ENCODE measurements at places on chromosomes 3 and 15.

DNA sequence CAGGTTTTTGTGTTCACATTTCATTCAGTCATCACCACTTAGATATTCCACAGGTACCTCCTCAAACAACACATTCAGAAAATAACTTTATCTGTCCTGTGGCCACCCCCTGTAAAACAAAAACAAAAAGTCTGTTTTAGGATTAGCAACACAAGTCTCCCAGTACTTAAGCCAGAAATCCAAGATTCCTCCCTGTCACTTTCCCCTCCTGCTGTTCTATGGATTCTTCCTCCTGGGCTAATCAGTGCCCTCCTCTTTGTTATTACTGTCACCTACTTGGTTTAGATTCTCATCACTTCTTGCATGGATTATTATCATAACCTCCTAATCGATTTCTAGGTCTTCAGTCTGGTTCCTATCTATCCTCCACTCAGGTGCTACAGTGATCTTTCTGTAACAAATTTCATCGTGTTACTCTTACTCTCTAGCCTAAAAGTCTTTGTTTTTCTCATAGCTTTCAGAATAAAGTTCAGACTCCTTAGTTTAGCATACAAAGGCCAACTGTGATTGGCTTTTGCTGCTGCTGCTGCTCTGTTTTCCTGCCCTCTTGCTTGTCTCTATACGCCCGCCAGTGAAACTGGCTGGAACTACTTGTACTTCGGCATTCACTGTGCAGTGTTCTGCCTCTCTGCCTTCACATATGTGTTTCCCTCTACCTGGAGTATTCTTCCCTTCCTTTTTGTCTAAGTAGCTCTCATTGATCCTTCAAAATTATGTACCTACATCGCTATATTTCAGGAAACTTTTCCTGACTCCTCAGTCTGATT is 32.2 kb downstream of the PPP2R3A start:
- no peak for DNase-seq

- no peak for DNase-seq
These were observed 128.0 kb upstream of the CRBN start for GRCh38 chr3:3307491-3307890.

DNA sequence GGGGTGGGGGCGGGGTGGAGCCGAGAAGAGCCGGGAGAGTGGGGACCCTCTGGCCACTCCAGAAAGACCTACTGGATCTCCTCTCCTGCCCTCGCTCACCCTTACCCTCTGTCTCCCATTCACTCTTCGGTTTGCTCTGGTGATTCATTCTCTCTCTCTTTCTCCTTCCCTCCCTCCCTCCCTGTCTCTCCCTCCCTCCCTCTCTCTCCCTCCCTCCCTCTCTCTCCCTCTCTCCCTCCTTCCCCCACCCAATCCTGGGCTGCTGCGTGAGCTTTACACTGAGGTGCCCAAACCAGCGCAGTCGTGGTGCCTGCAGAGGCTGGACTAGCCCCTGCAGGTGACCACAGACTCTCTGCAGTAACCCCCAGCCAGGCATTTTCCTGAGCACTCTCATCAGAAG is 32.2 kb upstream of the ADAMTS17 start:
- DNase-seq = peak; percentile 10

DNA sequence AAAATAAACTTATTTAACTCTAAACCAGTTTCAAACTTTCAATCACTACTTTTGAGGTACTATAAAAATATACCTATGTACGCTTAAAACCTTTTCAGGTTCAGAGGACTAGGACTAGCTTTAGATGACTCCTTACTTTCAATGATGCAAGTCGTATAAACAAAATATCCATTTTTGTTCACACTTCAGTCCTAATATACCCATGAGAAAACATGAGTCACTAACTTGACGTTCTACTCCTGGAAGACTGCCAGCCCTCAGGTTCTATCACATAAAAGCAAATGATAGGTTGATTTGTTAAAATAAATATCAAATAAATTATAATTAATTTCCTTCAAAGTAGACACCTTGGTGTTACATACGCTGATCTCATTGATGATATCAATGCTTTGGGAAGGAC is 10.6 kb upstream of the P3H2 start:
- peak; percentile 79 for DNase-seq

GRCh38 chr3:156582532-156583183 is 27.7 kb upstream of the SSR3 start:
- peak; percentile 84 for DNase-seq

- DNase-seq = no peak
These were observed 81.5 kb upstream of the NTRK3 start for GRCh38 chr15:88337993-88338392.

DNA sequence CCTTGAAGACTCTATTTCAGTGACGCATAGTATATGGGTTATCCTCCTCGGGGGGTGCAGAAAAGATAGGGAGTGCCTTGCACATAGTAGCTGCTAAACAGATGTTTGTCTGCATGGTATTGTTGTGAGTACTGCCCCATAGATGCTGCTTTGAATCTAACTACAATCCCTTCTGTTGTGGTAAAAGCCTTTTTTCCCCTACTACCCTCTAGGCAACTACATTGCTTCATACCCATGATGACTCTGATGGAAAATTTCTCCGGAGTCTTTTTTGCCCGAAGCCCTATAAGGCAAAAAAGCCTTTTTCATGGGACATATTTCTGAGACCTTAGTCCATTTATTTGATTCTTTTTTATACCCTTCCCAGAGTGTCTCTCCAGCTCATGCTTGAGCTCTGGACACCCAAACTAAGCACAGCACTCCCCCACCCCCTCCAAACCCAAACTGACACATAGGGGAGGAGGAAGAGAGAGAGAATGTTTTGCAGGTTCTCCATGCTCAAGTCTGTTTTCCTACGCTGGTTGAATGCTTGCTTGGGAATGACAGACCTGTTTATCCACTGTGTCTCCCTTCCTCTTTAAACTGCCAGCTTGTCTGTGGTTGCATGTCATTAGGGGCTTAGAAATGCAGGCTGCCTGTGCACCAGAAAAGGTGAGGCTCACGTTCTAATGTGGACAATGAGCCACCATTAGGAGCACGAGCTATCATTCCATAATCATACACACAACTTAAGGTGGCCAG is 52.9 kb downstream of the LRTM1 start:
- DNase-seq = no peak

- no peak for DNase-seq
These were observed 231.1 kb downstream of the CTNNB1 start for GRCh38 chr3:41430391-41430790.

DNA sequence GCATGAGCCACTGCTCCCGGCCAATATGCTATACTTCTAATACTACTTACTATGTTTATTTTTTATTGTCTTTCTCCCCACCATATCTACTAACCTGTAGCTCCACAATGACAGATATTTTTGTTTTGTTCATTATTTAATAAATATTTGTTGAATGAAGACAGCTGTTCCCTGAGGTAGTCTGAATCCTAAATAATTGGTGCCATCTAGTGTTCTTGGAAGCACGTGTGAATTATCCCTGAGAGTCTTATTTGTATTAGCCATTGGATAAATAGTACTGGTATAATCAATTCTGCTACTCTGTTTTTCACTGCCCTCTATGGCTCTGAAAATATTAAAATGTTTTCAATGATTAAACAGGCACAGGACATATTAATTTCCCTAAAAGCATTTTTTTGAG is 5.6 kb upstream of the APPL1 start:
- no peak for DNase-seq

GRCh38 chr3:186261638-186262037 is 100.4 kb downstream of the DGKG start:
- no peak for DNase-seq

GRCh38 chr3:176526225-176526624 is 671.1 kb downstream of the TBL1XR1 start:
- DNase-seq = no peak

DNA sequence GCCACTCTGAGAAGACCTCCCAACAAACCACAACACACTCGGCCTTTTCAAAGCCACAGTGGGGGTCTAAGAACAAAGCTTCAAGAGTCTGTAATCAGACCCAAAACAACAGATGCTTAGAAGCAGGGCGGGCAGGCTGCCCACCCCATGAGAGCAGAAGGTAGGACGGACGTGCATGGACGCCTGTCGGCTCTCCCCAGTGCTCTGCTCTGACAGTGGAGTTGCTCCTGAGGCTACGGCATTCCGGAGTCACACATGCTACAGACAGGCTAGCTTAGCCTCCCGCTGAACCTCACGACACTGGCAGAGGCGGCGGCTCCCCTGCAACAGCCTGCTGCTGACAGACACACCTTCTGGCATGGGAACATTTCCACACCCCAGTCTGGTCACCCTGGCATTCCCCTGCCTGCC is 33.5 kb downstream of the SLCO2A1 start:
- no peak for DNase-seq

- peak; percentile 21 for DNase-seq
These were observed 31.8 kb upstream of the MYZAP start for GRCh38 chr15:57559875-57560274.

- DNase-seq = no peak
These were observed 17.1 kb downstream of the STX19 start for GRCh38 chr3:94011233-94011711.

- peak; percentile 47 for DNase-seq
These were observed 2.8 kb downstream of the SEMA4B start for GRCh38 chr15:90203922-90204321.

- DNase-seq = peak; percentile 85
These were observed 64.6 kb downstream of the EEFSEC start for GRCh38 chr3:128217702-128218547.

DNA sequence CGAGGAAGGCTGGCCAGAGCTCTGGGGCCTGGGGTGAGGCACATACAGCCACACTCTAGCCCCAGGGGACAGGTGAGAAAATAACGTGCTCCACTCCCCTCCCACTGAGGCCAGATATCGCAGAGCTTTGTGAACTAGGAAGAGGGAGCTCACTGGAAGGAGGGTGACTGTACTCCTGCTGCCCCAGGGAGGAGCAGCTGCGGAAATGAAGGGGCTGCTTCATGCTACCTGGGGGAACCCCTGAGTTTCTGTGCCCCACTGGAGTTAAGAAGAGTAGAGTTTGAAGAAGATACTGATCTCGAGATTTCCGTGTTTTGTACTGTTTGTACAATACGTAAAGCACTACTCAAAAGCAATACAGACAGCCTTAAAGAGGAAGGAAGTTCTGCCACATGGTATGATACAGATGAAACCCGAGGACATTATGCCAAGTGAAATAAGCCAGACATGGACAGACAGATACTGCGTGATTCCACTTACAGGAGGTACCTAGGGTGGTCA is 44.6 kb downstream of the CMTM6 start:
- DNase-seq = no peak

DNA sequence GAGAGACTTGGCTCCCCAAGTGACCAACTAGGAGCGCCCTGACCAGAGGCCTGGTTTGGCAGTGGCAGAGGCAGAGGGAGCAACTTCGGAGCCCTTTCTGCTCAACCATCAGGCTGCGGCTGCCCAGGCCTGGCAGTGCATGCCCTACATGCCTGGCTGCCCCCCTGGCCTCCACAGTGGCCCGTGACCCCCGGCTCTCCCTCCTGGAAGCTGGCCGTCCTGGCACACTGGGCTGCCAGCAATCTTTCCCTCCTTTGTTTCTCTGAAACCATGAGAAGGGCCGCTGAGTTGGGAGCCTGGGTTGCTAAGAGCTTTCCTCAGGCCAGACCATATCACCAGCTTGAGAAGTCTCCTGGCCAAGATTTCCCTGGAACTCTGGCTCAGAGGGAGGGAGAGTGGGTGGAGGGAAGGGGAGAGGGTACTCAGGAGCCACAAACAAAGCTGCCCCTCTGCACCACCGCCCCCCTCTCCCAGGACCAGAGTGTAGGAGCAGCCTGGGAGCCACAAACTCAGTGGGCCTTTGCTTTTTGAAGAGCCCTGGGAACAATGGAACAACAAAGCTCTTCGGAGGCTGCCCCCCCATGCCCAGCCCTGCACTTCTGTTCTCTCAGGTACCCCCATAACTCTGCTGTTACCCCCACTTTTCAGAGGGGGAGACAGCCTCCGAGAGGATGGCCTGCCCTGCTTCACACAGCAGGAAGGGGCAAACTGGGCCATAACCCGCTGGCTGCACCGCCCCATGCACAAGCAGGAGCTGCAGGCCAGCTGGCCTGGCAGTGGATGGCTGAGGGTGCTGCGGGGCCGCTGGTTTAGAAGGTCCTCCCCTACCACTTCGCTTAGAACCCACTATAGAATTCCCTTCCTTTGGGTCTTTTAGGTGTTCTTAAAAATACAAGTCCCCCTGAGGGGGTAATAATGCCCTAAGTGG is 11.3 kb downstream of the CORO2B start:
- no peak for DNase-seq

DNA sequence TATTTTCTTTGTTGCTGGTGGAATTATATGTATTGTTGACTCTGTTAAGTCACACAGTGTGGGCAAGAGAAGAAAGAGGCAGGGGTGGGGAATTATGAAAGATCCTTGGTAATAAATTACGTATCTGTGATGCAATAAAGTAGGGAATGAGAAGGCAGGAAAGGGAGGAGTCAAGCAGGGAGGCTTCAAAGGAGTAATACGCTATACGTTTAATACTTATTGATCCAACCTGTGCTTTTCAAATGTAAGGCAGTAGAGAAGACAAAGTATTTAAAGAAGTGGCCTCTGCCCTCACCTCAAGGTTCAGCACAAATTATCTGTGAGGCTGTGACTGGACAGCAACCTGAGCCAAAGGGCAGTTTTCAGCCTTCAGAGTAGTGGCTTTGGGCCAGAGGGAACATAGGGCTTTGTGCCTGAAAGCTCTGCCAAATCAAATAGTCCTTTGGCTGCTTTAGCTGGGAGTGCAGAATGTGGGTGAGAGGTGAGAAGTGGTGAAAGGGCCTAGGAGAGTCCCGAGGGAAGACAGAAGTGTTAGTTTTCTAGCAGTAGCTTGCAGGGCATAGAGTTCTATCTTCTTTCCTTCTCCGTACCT is 1.2 kb upstream of the PLIN1 start:
- DNase-seq = peak; percentile 75

GRCh38 chr3:69179740-69180372 is 57.5 kb upstream of the LMOD3 start:
- DNase-seq = no peak

DNA sequence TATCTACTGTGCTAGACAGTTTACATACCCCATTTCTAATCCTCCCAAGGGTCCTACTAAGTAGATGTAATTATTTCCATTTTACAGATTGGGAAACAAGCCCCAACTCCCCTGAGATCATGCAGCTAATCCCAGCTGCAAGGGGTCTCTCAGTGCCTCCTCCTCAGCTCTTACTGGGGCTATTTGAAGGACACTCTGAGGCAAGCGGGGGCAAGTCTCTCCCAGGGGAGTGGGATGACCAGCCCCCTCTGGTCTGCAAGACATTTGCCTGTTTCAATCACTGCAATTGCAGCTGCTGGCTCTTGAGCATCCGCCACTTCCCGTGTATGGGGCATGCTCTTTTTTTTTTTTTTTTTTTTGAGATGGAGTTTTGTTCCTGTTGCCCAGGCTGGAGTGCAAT is 11.4 kb downstream of the LAMP3 start:
- DNase-seq = no peak

DNA sequence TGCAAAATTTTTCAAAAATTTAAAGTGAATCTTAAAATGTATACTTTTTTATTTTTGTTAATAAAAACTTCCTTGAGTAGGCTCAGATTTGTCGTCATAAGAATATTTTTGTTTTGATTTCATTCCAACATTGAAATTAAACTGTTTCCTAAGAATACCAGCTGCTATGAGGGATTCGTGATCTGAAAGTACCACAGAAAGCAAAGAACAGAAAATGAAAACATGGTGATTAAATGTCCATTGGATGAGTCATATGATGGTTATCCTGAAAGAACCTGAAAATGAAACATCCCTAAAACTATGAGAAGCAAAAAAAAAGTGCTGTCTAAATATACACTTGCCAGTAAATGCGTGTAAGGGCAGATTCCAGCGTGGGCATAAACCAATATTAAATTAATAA is 143.8 kb downstream of the GMNC start:
- DNase-seq = peak; percentile 80
